ENCODE measurements at places on chromosomes 12 and 14.

DNA sequence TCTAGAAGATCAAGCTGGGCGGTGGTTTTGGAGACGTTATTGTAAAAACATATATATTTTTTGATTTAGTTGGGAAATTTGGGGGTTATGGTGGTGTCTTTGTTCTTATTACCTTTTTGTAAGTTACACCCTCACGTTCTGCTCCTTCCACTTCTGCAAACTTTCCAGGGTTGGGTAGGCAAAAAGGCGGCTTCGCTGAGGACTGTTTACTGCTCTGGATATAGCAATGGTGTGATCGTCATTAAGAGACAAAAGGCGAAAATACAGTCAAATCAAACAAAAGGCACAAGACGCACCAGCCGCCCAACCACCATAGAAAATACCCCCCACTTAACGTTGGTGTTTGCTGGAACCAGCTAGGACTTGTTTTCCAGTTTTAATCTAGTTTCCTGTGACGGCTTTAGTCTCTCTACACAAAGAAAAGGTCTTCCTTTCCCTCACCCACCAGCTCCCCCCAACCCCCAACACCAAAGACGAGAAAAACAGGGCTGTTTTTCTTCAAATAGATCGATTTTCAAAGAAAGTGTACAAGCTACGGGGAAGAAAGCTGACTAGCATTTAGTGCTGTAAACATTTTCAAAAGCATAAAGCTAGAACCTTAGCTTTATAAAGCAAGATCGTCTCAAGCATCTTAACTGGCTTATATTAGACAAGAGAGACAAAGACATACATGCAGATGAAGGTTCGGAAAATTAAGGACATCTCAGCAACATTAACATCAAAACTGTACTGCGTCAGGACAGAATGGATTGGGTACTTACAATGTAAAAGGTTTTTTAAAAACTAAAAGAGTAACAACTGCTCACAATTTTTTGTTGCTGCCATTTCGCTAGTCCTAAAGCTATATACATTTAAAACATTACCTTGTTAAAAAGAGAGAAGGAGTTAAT is 2.0 kb upstream of the SETD1B start:
- peak; percentile 34 for DNase-seq

GRCh38 chr12:70748809-70749208 is 111.6 kb upstream of the PTPRB start:
- DNase-seq = no peak

DNA sequence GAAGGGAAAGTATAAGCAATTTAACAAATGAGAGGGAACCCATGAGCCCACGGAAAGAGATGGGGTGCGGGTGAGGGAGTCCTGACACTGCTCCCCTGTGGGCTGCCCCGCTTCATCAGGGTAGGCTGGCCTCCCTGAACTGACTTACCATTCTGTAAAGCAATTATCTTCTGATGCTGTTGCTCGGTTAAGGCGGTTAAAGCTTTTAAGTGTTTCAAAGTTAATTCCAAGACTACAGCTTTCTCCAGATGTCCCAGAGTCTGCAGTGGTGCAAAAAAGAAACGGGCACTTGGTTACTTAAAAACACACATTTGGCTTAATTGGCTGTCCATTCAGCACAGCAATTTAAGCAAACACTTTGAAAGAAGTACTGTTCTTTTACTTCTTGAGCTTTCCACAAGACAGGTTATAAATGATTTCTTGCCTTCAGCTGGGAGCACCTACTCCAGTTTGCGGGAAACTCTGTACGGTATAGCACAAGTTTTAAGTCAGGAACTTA is 1.3 kb downstream of the BHLHE41 start:
- DNase-seq = no peak

GRCh38 chr12:126558219-126558618 is 1493.0 kb downstream of the AACS start:
- DNase-seq = no peak

GRCh38 chr12:5260591-5261086 is 171.3 kb upstream of the NTF3 start:
- DNase-seq = no peak

DNA sequence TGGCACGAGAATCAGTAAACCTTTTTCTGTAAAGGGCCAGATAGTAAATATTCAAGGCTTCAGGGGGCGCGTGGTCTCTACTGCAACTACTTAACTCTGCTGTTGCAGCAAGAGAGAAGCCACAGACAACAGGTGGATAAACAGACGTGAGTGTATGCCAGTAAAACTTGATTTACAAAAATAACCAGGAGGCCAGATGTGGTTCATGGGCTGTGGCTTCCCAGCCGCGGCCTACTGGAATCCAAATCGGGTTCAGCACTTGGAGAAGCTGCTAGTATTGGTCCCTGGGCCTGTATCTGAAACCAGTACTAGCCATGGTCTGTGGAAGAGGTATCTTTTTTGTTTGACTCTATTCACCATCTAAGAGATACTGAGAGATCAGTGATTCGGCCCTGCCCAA is 13.3 kb downstream of the PPP2R5C start:
- no peak for DNase-seq

GRCh38 chr14:69037790-69038454 is 58.8 kb upstream of the ACTN1 start:
- no peak for DNase-seq

All from activated naive CD8-positive, alpha-beta T cell treated with anti-CD3 and anti-CD28 coated beads, Interleukin-2, amount 50 U/mL, for 24 hours (primary cell).